ENCODE measurements at places on chromosomes 2 and 18.

- DNase-seq: no peak
Observed at GRCh38 chr2:101058386-101058785, 56.3 kb downstream of the RPL31 start.

DNA sequence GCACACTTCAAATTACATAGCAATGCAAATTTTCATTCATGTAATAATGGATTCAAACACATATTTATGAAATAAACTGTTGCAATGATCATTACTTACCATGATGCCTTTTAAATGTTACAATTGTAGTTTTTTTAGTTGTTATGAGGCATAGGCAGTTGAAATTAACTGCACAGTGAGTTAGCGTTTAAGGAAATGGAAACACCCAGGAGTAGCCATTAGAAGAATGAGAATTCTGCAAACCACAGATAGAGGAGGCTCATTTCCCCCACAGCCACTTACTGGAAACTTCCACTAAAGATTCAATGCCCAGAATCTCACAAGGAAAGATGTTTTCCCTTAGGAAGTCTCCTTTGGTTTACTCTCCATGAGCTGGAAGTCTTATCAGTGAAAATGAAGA, 8.4 kb downstream of the ARL4C start:
- no peak for DNase-seq

- DNase-seq: no peak
Observed at GRCh38 chr2:122446761-122447160, 691.3 kb downstream of the TSN start.

DNA sequence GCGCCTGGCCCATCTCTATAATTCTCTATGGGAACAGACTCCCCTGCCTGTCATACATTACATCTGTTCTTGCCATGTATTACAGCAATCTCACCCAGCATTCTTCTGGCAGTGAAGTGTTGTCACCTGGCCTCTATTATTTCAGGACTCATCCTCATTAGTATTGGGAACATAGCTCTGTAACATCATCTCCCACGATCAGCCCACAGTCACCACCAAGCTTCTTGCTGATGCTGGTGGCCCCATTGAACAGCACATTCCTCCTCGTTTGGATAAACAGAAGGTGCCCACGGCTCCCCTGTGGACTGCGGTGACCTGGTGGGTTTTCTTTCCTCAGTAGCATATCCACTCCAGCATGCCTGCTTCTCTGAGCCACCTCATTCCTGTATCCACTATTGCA, 21.5 kb downstream of the CHCHD5 start:
- DNase-seq: no peak

- DNase-seq: no peak
Observed at GRCh38 chr2:140990416-140990815, 1140.4 kb downstream of the LRP1B start.

DNA sequence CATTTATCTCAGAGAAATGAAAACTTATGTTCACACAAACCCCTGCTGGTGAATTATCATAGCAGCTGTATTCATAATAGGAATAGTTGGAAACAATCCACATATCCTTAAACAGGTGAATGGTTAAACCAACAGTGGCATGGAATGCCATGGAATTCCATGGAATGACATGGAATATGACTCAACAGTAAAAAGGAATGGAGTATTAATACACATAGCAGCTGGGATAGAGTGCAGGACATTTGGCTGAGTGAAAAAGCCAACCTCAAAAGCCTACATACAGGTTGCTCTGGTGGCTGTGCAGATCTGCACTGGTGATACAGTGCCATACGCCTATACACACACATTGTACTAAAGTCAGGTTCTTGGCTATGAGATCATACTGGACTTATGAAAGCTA, 69.5 kb downstream of the FAM168B start:
- no peak for DNase-seq

- no peak for DNase-seq
Observed at GRCh38 chr2:104577143-104577542, 276.8 kb upstream of the POU3F3 start.

GRCh38 chr18:67367540-67367939, 149.0 kb downstream of the DSEL start:
- no peak for DNase-seq

- no peak for DNase-seq
Observed at GRCh38 chr2:190513877-190514276, 20.6 kb downstream of the NEMP2 start.

DNA sequence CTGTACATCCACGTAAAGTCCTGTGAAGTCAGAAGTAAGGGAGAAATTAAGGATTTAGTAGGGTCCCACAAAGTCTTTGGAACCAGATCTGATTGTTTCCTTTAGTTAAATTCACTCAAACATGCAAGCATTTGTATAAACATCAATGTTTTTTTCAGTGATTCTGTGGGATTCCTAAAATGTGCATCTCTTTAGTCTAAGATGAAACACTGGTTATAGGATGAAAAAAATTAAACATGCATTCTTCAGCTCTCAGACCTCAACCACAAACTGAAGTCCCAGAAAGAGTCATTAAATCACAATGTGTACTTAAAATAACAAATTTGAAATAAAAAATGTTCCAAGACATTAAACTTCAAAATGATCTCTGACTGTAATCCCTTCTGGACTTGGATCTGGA, 76.5 kb upstream of the APCDD1 start:
- no peak for DNase-seq

DNA sequence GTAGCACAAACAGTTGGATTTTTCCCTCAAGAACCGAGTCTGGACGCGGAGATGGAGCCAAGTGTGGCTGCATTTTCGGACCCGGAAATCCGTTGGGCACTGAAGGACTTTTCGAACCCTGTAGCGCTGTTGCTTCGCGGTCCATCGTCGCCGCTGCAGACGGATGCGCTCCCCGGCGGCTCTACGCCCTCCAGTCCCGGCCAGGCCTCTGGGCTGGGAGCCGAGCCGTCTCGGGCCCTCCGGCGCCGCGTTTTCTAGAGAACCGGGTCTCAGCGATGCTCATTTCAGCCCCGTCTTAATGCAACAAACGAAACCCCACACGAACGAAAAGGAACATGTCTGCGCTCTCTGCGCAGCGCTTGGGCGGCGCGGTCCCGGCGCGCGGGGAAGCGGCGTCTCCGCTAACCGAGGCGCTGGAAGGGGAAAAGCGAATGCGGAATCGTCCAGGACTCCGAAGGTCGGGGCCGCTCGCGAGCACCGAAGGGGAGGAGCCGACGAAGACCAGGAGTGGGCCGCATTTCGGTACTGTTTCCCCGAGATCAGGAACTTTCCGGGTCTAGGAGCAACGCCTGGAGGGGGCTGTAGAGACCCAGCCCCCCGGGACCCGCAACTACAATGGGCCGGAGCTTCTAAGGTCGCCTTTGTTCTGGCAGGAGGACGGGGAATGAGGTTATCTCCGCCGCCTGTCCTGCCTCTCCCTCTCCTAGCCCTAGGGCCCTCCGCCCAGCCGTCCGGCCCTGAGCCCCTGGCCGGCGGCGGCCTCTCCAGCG, 3.2 kb downstream of the EMX1 start:
- no peak for DNase-seq

DNA sequence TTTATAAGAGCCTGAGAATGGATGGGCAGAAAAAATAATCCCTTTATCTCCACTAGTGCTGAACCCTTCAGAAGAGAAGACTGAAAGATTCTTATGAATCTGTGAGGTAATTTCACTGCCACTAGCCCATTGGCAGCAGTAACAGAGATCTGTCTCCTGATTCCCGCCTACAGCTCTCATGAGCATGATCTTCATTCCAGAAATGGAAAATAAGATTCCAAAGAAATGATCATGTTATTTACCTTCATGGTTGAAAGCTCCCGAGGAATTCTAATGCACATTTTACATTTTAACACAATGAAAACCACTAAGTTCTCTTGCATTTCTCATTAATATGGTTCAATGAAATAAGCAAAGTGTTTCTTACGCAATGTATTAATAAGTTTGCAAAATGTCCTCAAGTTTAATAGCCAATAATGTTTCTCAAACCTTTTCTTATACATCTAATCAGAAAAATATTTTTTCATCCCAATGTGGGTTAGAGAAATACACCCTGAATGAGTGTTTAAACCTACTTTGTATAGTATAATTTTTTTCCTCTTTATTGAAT, 905.6 kb downstream of the TMEM182 start:
- DNase-seq: no peak

GRCh38 chr18:37403788-37404187, 161.8 kb downstream of the CELF4 start:
- DNase-seq: no peak

DNA sequence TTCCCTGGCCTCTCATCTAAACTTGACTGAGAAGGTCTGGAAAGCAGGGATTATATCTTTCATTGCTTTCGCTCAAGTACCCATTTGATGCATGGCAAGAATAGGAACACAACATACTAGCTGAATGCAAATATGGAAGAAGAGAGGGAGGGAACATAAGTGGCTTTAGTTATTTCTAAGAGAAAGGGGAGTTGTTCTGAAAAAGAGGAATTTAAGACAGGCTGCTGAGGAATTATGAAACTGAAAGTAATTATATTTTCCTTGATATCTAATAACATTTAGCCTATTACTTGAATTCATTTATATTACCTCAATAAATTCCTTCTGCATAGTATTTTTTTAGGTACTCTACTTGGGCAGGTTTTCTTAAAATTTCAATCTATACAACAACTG, 105.8 kb upstream of the TTN start:
- DNase-seq: no peak

DNA sequence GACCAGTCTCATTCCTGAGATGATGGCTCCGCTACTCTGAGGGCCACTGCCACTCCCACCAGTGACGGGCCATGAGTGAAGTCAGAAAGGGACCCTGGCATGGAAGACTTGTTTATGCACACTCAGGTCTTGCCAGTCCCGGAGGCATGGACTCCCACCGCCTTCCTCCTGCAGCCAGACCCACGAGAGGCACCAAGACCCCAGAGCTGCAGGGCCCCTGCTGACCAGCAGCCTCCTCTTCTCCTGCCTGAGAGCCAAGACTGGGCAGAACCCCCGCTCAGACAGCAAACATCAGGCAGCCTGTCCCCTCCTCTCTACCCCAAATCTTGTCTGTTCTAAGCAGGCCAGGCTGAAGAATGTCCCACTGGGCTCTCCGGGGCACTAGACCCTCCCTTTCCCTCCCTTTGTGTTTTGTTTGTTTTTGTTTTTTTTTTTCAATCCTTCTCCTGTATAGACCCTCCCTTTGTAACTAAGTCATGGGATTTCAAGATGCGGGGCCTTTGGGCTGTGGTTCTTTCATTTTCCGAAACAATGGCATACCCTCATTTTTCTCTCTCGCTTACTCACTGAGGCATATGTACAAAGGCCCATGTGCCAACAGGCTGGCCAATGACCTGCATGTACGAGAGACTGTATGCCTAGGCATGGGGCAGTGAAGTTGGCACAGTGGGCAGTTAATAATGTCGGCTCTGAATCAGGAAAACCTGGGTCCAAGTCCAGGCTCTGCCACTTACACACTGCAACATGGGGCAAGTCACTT, 24.3 kb upstream of the MAPRE3 start:
- no peak for DNase-seq

- no peak for DNase-seq
Observed at GRCh38 chr18:49274188-49274714, 186.2 kb downstream of the DYM start.

DNA sequence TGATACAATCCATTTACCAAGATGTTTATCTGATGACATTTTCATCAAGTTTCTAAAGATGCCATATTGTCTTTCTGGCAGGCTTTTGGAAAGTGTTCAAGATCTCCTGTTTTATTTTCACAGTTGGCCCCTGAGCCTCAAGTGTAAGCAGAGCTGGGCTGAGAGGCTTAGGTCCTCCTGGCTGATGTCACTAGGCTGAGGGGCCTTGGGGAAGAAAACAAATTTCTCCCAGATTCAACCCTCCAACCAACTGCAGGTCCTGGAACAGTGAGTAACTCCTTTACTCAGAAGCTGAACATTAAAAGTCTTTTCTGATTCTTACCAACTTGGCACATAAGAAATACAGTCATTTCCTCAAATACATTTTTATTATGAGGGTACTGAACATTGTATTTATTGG, 14.9 kb upstream of the IL1RL1 start:
- DNase-seq: no peak

DNA sequence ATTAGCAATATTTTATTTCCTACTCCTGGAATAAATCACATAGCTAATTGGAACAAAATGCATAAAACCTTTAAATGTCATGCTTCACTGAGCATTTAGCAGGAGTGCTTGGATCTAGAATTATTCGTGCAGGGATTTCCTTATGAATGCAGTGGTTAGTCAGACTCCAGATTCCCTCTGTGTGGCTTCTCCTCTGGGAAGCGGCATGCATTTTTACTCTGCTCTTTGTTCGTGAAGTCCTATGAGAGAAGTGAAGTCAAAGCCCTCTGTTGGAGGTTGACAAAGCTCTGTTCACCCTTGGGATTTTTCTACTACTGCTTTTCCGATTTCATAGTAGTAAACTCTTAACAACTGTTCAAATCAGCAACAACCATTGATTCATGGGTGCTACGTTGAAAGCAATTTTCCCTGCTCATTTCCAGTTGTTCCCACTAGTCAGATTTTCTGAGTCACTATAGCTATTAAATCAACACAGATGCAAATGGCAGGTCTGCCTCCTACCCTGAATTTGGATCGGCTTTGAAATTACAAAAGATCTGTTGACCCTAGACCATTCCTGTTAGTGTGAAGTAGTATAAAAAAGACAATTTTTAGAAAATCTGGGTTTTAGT, 461.7 kb downstream of the STK39 start:
- no peak for DNase-seq
